Activated T-cell treated with anti-CD3 and anti-CD28 coated beads, Interleukin-2, amount 50 U/mL, for 72 hours (primary cell): ENCODE measurements at places on chromosomes 11 and 22. TPM values are rescaled to one million over a fixed set of nuclear protein-coding genes. Genes with fewer than 3 reads are reported as not detected.

APOA4 gene
- total RNA-seq, result not detected

DNA sequence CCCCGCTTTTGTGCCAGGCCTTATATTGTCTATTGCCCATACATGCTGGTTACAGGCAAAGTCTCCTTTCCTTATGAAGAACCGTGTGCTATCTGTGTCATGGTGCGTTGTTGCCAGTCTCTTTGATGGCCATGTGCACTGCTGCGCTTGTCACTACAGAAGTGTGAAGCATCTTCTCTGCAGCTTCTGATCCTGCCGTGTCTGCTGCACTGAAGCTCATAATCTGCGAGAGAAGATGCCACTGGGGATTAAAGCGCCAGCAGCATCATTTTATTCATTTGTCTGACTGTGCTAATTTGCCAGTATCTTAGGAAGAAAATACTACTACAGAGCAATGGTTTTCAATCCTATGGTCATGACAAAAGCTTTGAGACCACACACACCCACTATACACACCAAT, 330.1 kb downstream of the FAT3 start:
- H3K27ac ChIP-seq, result no peak overlapping the region
- H3K4me3 ChIP-seq, result no peak overlapping the region
- no peaks in the 10 kb centered on the region for H3K36me3 ChIP-seq
- DNase-seq, result no peak

FAM118A gene
- 130 TPM for total RNA-seq

DNA sequence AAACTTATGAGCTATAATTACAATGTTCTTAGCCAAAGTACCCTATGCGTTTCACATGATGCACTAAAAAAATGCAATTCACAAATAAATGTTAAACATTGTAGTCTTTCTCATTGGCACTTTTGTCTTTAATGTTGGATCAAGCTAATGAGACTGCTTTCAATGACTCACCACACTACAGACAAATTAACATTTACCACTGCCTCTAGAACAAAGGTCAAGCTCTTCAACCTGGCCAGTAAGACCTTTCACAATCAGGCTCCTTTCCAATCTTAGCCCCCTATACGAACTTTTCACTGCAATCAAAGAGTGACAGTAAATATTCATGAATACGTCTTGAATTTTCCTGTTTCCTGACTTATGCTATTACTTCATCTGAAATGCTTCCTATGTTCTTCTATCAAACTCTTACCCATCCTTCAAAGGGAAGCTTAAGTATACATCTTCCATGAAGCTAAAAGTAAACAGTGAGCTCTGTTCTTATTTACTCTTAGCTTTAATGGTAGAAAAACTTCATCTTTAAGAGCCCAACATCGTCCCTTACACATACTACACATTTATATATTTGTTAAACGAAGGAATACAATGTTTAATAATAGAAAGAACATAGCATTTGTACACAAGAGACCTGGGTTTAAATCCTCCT, 326.6 kb upstream of the PITPNB start:
- DNase-seq, result no peak
- no peaks in the 10 kb centered on the region for H3K27me3 ChIP-seq
- no peak overlapping the region for H3K4me3 ChIP-seq
- H3K4me1 ChIP-seq, result no peaks in the 10 kb centered on the region
- H3K27ac ChIP-seq, result no peak overlapping the region
- no peaks in the 10 kb centered on the region for H3K36me3 ChIP-seq

- no peak overlapping the region for H3K27ac ChIP-seq
- H3K4me3 ChIP-seq, result no peak overlapping the region
- DNase-seq, result peak; percentile 57
- no peaks in the 10 kb centered on the region for H3K4me1 ChIP-seq
These were observed 115.1 kb upstream of the RASSF10 start for GRCh38 chr11:12893787-12894672.

- H3K36me3 ChIP-seq, result no peaks in the 10 kb centered on the region
These were observed 25.2 kb downstream of the CWC15 start for GRCh38 chr11:94948070-94948617.

CHRM4 gene
- total RNA-seq, result 0.26 TPM

DNA sequence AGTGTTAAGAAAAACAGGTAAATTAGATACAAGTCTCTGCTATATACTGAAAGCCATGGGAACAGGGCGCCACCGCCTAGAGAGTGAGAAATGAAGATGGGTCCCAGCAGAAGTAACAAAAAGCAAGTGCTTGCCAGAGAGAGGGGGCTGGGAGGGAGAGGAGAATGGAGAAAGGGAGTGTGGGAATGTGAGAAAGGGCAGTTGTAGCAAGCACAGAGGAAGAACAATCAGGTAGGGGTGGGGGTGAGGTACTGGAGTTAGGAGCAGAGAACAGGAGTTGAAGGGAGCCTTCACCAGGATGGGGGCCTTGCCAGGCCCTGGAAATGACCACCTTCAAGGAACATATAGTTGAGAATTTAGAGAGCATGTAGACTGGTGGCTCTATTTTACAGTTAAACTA, 66.8 kb downstream of the TCF20 start:
- peaks cover 5% of the 10 kb centered on the region for H3K36me3 ChIP-seq
- peaks cover 54% of the 10 kb centered on the region for H3K4me1 ChIP-seq
- H3K27me3 ChIP-seq, result no peaks in the 10 kb centered on the region
- no peak overlapping the region for H3K4me3 ChIP-seq

GRCh38 chr11:2732261-2732939, 32.6 kb upstream of the KCNQ1OT1 start:
- H3K27me3 ChIP-seq, result no peaks in the 10 kb centered on the region
- H3K4me1 ChIP-seq, result no peaks in the 10 kb centered on the region
- no peaks in the 10 kb centered on the region for H3K36me3 ChIP-seq
- H3K27ac ChIP-seq, result no peak overlapping the region
- H3K4me3 ChIP-seq, result no peak overlapping the region

DNA sequence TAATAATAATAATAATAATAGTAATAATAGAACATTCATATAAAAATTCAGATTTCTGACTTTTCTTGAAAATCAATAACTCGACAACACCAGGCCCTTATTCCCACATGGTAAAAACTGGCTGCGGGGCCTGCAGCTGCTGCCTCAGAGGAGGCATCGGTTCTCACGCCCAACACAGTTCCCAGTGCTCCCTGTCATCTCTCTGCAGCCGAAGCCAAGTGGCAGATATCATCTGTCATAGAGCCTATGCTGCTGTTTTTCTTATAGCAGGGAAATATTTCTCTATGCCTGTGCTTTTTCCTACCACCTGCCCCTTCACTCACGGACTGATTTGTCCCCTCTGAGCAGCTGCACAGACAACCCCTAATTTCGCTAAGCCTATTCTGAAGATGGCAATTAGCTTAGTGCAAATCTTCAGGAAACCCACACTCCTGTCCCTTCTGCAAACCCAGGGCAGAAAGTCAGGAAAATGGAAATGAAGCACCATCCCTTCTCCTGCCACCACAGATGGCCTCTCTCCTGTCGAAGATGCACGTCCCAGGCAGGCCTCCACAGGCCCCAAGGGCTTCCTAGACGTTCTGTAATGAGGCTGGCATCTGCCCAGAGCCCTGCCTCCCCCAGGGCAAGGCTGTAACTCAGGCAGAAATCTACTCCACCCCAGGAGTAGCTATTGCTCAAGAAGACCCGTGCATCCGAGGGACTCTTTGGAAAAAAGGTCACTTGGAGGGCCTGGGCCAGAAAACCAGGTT, 66.7 kb downstream of the SYN3 start:
- DNase-seq, result no peak
- H3K27me3 ChIP-seq, result no peaks in the 10 kb centered on the region
- no peak overlapping the region for H3K27ac ChIP-seq
- H3K4me1 ChIP-seq, result no peaks in the 10 kb centered on the region

DNA sequence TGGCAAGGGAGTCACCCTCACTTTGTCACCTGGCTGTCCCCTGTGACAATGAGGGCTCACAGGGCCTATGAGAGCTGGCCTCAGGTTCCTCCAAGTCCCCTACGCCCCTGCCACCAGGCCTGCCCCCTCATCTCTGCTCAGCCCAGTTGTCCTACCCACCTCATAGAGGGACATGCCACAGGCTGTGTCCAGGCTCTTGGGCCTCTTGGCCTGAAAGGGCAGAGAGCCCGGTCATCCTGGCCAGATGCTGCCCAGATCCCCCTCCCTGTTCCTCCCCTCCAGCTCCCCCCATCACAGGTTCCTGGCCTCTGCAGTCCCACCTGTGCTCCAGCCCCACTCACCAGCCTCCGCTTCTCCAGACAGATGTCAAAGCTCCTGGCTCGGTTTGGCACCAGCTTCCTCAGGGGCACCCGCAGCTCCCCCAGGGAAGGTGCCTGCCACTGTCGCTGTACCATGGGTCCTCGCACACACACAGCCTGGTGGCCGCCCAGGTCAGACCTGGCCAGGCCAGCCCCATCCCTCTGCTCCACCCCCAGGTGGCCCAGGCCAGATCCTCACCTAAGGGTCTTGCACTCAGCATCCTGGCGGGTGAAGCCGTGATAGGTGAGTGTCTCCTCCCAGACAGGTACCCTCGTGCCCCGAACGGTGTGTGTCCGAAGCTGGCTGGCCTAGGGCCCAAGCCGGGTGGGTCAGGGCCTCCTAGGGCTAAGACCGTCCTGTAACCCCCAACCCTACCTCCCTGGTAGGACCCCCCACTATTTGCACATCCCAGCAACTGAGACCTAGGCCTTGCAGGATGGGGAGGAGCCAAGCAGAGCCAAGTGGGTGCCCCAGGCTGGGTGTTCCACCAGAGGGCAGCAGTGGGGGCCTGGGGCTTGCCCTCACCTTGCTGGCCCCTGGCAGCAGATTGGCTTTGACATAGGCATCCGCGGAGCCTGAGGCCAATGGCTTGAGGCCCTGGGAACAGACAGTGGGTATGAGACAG, 8.3 kb downstream of the NDUFV1 start:
- H3K27ac ChIP-seq, result peak overlapping the region; percentile 97
- no peaks in the 10 kb centered on the region for H3K27me3 ChIP-seq
- peaks cover 4% of the 10 kb centered on the region for H3K36me3 ChIP-seq
- DNase-seq, result peak; percentile 87
- peaks cover 38% of the 10 kb centered on the region for H3K4me1 ChIP-seq

DNA sequence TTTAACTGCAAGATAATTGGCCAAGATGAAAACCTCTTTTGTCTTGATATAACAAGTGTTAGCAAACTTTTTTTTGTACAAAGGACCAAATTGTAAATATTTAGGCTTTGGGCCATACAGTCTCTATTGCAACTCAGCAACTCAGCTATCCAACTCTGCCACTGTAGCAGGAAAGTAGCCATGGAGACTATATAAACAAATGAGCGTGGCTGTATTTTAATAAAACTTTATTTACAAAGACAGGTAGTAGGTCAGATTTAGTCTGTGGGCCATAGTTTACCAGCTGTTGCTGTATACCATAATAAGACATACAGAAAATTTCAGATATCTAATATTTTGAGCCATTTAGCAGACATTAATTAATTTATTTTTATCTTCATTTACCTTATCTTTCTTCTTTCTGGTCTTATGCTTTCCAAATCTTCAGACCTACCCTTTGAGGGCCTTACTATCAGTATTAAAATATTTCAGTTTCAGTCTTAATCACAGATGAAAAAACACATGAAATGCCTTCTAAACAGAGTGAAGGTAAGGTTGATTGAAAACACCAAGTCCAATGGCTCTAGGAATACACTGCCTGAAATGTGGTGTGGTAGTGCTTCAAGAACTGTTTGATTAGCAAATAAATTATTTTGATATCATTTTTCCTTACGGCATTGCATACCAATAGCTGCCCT, 256.9 kb upstream of the CTSC start:
- no peak overlapping the region for H3K4me3 ChIP-seq
- peaks cover 14% of the 10 kb centered on the region for H3K4me1 ChIP-seq
- H3K27ac ChIP-seq, result no peak overlapping the region
- DNase-seq, result no peak
- no peaks in the 10 kb centered on the region for H3K36me3 ChIP-seq
- H3K27me3 ChIP-seq, result no peaks in the 10 kb centered on the region

DNA sequence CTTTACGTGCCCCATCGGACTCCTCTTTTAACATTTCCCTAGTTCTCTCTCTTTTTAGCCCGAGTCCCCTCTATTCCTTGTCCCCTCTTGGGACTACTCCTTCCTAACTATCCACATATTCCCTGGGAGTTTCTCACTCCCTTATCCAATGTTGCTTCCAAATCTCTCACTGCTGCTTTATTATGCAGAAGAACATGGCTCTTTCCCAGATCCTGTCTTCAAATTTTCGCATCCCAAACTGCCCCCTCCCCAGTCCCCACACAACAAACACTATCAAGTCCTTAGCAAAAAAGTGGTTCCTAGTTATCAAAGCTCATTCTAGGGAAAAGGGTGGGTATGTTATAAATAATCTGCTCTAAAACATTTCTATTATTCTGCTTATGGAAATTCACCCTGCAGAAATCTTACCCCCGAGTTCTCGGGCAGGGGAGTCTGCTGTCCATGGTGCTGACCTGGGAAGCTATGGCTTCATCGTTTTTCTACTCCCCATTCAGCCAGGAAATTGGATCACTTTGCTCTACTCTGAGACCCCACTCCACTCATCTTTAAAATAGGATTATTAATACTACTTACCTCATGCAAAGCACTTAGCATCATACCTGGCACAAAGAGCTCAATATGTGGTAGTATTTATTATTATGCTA, 393.5 kb downstream of the BUD13 start:
- peaks cover 6% of the 10 kb centered on the region for H3K27me3 ChIP-seq
- no peak overlapping the region for H3K27ac ChIP-seq
- no peaks in the 10 kb centered on the region for H3K4me1 ChIP-seq
- no peak for DNase-seq

KLHDC7B gene
- total RNA-seq, result 45.5 TPM
